ENCODE measurements at places on chromosomes 6 and 20.

DNA sequence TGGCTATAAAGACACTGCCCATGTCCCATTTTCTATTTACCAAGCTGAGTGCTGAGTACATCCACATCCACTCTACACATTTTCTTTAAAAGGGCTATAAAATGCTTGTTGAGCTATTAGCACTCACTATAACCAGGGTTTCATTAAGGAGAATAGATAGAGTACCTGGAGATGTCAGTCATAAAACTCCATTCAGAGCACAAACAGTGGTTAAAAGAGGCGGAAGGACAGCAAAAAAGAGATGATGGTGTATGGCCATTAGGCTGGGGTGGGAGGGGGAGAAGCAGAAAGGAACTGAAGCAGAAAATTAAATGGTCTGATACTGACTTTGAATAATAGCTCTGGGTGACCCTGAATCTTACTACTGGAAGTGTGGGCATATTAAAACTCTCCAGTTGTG, 609.9 kb upstream of the MAP3K7 start:
- DNase-seq: no peak

- DNase-seq: no peak
These were observed 350.7 kb upstream of the RNF24 start for GRCh38 chr20:4366076-4366475.

DNA sequence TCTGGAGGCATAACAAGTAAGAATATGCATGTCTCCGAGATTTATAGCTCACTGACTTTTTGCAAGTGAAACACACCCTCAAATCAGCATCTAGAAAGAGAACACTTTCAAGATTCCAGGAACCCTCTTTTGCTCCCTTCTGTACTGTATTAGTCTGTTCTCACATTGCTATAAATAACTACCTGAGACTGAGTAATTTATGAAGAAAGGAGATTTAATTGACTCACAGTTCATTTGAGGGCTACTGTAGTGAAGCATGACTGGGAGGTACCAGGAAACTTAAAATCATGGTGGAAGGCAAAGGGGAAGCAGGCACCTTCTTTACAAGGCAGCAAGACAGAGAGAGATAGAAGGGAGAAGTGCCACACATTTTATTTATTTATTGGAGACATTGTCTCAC, 269.9 kb downstream of the UTRN start:
- peak; percentile 19 for DNase-seq

DNA sequence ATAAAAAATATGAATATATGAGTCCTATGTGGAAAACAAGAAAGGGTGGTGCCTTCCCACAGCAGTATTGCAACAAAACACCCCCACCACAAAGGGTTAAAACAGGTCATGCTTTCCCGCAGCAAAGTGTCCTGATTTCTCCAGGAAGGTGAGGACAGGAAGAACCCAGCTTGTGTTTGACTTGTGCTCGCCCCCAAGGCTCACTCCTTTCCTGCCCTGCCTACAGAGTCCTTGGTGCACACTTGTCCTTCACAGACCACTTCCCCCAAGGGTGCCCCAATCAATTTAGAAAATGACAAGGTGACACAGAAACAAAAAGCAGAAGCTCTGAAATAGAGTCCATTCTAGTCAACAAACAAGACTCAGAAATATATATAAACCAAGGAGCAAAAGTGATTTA, 237.4 kb downstream of the PTPRK start:
- no peak for DNase-seq

- DNase-seq: no peak
These were observed 3.7 kb downstream of the POU3F2 start for GRCh38 chr6:98838032-98838431.

- DNase-seq: no peak
These were observed 7.4 kb upstream of the FGD2 start for GRCh38 chr6:36997811-36998722.

DNA sequence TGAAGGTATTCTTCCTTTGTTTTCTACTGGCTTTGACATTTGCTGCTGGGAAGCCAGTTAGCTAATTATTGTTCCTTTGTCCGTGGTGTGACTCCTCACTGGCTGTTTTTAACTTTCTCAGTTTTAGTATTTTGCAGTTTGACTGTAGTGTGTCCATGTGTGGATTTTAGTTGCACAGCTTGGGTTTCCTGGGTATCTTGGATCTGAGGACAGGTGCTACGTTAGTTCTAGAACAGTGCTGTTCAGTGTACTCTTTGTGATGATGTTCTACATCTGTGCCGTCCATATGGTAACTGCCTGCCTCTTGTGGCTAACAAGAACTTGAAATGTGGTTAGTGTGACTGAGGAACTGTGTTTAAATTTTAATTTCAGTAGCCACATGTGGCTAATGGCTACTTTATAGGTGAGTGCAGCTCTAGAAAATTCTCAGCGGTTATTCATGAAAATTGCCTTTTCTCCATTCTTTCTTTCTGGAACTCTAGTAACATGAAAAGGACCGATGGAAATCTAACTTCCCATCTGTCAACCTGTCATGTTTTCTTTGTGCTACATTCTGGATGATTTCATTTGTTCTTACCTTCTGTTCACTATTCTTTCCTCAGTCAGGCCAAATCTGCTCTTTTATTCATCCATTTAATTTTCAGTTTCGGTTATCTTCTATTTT, 7.4 kb downstream of the SNX9 start:
- no peak for DNase-seq

DNA sequence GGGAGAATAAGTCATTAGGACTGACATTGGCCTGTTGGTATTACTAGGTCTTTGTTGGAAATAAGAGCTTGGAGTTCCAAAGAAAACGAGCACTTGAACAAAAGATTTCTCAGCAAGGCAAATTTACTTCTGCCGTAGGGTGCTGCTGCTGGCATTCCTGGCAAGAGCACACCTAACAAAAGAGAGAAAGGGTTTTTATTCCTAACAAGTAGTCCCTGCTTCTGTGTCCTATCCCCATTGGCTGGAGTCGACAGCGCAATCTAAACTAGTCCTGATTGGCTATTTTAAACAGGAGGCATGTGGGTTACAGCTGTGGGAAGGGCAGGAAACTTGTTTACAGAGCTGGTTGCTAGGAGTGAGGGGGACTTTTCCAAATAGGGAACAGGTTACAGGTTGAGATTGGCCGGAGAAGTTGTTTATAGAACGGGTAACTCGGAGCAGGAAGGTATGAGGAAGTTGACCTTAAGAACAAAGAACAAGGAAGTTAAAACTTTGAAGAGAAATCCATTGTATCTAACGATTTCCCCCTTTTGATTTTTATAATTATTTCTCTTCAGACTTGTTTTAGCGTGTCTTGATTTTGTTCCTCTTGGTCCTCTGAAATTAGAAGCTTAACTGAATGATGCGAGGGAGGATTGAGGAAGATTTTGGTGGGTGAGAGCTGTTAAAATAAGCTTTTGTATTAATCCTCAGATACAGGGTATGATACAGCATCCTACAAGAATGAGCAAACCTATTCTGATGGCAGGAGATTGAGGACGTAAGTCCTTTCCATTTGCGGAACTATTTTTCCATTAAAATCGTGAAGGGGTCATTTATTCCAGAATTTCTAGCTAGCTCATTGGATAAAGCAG, 3.4 kb upstream of the ZNFX1 start:
- DNase-seq: no peak

GRCh38 chr20:62067547-62068260, 2.0 kb upstream of the TAF4 start:
- no peak for DNase-seq

- DNase-seq: no peak
These were observed 176.2 kb downstream of the ISM1 start for GRCh38 chr20:13397300-13397724.

GRCh38 chr6:43769526-43770371, at the start of gene VEGFA:
VEGFA (plus strand) TSS chr6:43770211.
- DNase-seq: peak; percentile 92

- DNase-seq: peak; percentile 97
These were observed 45.1 kb upstream of the NEDD9 start for GRCh38 chr6:11277275-11278206.

DNA sequence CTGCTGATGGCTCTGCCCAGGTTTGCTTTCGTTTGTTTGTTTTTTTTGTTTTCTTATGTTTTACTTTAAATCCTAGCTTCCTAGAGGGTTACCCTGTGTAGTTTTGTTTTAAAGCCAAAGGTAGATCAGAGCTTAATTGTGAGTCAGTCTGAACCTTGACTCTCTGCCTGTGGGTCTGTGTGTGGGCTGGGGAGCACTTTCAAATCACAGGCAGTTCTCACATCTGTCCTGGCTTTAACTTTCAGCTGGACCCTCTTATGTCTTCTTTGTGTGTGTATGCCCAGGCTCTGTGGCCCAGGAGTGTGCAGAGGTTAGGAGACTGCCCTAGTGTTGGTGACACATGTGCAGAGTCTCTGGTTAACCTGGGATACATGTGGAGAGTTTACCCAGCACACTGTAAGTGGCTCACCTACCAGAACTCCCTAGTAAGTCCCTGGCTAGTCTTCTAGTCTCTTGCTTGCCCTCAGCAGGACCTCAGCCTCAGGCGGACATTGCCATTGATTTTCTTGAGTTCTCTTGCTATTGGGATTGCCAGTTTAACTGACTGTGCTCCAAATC, 19.0 kb downstream of the HIVEP1 start:
- DNase-seq: no peak

- no peak for DNase-seq
These were observed 12.4 kb downstream of the GABBR1 start for GRCh38 chr6:29620630-29621029.

DNA sequence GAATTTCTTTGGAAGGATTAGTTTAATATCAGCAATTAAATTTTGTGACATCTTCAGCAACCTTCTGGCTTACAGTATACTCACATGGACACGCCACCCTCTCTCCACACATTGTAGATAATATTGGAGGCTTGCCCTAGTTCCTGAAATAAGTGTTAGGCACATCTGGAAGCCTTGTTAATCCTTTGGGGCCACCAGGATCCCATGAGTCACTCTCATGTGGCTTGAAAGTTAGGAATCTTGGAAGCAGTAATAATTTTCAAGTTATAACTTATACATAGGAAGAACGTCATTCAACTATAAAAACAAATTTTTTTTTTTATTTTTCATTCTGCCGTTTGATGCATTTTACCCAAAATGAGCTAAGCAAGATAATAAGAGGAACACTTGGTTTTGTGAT, 20.5 kb downstream of the LAMA4 start:
- no peak for DNase-seq

DNA sequence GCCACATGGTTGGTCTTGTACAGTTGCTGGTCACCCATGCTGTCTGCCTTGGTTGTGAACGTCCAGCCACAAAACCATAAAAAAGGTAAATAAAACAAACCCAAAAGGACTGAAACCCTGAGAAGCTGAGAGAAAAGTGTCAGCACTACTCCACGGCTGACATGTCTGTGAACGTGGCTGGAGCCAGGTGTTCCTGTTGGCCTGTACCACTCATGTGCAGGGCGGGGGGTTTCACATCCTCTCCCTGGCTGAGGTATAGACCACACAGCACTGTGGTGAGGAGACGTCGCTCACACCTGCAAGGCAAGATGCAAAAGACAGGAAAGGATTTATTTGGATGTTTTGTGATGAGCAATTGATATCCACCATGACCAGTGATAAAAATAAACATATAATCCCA, 51.9 kb upstream of the MRPS10 start:
- DNase-seq: no peak

GRCh38 chr20:646107-646867, 6.7 kb downstream of the SRXN1 start:
- no peak for DNase-seq

DNA sequence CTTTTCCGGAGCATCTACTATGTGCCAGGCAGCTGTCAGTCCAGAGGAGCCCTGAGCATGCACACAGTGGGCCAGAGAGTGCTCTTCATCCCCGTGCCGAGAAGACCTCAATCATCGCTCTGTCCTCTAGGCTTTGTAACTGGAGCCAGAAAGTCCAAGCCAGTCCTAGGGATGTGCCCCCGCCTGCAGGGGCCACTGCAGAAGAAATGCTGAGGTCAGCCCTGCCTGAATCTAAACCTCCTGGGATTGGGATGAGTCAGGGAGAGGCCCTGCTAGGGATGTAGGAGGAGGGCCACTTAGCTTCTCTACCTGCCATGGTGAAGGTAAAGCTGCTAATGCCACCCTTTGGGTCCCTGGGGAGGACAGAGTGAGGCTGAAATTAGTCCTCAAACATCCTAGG, 146.8 kb downstream of the CDC5L start:
- no peak for DNase-seq

GRCh38 chr6:55531496-55531895, 47.5 kb downstream of the HMGCLL1 start:
- no peak for DNase-seq

DNA sequence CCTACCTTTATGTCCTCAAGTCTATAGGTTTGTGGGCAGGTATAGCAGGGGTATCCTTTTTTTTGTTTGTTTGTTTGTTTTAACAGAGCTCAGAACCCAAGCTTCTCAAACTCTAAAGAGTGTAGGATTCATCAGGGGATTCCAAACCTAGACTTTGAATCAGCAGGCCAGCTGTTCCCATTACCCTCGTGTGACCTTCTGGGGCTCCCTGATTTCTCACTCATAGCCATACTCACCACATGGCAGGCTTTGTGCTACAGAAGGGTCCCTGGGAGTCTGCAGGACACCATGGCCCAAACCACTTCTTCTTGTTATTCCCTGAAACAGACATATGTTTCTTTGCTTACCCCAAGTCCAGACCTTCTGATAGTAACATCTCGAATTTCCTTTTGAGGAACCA, 350.8 kb upstream of the TSHZ2 start:
- DNase-seq: no peak

GRCh38 chr20:41094353-41095055, 42.8 kb upstream of the PLCG1 start:
- no peak for DNase-seq

- no peak for DNase-seq
These were observed 221.9 kb upstream of the CDH4 start for GRCh38 chr20:61030130-61030529.

- no peak for DNase-seq
These were observed 64.5 kb downstream of the IPCEF1 start for GRCh38 chr6:154292066-154292465.

DNA sequence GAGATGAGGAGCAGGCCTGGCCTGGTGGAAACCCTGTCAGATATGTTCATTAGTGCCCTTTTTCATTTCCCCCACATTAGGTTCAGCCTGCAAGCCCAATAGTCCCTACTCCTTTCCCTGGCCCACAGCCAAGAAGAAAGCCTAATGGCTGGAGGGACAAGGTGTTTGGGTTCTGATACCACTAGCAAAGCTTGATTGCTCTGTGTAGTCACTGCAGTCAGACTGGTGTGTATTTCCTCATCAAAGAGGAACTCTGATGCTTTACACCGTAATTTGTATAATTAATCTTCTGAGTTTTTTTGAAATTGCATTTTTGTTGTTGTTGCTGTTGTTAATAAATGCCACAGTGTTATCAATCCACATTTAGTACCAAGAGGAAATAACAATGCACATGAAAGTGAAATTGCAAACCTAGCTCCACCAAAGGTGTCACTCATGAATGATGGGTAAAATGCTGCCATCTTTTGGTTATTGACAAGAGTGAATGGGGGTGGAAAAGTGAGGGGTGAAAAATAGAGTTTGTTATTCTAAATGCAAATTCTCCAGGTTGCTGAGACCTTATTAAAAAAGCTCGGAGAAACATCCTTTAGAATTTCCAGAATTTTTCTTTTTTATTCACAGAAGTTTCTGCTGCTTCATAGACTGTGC, 320.2 kb upstream of the POU3F2 start:
- no peak for DNase-seq

DNA sequence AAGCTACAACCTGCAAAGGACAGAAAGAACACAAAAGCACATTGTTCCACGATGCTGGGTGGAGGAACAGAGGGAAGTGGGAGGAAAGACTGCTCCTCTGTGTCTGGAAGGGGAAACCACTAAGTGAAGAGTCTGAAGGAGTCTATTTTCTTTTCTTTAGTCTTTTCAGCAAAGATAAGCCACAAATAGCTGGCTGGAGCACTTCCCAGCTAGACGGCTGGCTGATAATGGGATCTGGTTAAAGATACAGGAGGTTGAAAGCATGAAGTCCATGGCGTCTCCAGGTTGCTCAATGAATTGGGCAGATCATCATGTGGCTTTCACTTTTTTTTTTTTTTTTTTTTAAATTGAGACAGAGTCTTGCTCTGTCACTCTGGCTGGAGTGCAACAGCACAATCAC, 154.0 kb upstream of the KCNG1 start:
- DNase-seq: peak; percentile 7
